ENCODE measurements at places on chromosomes 1 and 21. TPM values are rescaled to one million over a fixed set of nuclear protein-coding genes. Genes with fewer than 3 reads are reported as not detected.

- DNase-seq = no peak
Observed at GRCh38 chr21:45471525-45472221, 66.7 kb downstream of the COL18A1 start.

- no peak for DNase-seq
Observed at GRCh38 chr1:81510701-81511100, 290.0 kb upstream of the ADGRL2 start.

GRCh38 chr1:42231253-42231652, 66.7 kb upstream of the GUCA2A start:
- DNase-seq = no peak

GRCh38 chr1:245288796-245289195, 134.0 kb downstream of the KIF26B start:
- DNase-seq = no peak

The LRRC40 gene
- total RNA-seq = 24.3 TPM

DNA sequence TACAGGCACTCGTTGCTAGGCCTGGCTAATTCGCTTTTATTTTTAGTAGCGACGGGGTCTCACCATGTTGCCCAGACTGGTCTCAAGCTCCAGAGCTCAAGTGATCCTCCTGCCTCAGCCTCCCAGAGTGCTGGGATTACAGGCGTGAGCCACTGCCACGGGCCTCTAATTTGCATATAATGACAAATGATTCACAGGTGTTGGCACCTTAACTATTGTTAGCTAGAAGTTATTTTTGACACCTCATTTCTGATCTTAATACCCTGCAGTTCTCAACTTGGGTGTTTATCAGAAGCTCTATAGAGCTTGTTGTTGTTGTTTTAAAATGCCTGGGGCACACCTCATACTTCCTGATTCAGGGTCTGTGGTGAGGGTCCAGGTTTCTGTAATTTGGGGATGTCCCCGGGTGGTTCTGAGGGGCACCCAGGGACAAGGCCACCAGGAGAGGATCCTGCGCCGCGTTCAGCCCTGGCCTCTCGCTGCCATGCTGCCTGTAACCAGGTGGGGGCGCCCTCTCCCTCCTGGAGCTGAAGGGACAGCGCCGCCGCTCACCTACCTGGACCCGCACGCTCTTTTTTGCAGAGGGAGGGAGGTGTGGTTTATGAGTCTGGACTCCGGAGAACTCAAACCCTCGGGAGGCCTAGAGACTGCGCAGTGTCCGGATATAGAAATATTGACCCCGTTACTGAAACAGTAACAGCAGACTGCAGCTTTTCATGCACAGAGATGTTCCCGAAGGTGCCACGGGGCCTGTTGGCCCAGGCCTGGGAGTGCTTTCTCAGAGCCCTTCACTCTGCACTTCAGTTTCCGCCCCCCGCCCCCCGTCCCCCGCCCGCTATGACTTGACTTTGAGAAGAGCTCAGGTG, 23.0 kb upstream of the NEK2 start:
- DNase-seq = peak; percentile 95

The RAB3B gene
- 0.08 TPM for total RNA-seq

The CCDC24 gene
- 1.4 TPM for total RNA-seq

The C1orf50 gene
- 7.9 TPM for total RNA-seq

- DNase-seq = no peak
Observed at GRCh38 chr1:155199792-155200191, 7.9 kb downstream of the THBS3 start.

DNA sequence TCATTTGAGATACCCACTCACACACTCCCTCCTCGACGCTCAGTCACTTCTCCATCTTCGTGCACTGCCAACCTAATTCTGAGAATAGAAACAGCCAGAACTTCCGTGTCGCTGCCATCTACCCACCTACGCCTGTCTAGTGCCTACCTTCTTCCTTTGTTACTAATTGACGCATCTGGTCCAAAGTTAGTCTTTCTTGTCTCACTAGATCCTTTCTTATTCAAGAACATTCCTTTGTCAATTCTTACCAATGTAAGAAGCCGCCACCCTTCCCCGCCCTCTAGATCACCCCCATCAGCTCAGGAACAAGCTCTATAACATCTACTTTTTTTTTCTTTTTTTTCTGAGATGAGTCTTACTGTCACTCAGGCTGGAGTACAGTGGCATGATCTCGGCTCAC, 3.7 kb downstream of the PADI6 start:
- DNase-seq = no peak

The NUDT4B gene
- total RNA-seq = not detected

- DNase-seq = no peak
Observed at GRCh38 chr1:163094182-163094581, 25.0 kb downstream of the RGS4 start.
